ENCODE measurements at places on chromosomes 1 and 21. TPM values are rescaled to one million over a fixed set of nuclear protein-coding genes. Genes with fewer than 3 reads are reported as not detected.

Gene SPRR2G
- not detected for polyA plus RNA-seq

Gene CFHR2
- not detected for polyA plus RNA-seq

- H3K4me1 ChIP-seq: peaks cover under 1% of the 10 kb centered on the region
- peak overlapping the region; percentile 23 for H3K27ac ChIP-seq
- DNase-seq: no peak
- H3K4me3 ChIP-seq: no peak overlapping the region
- no peaks in the 10 kb centered on the region for H3K27me3 ChIP-seq
- H3K36me3 ChIP-seq: no peaks in the 10 kb centered on the region
Observed at GRCh38 chr1:145985502-145986439, 10.6 kb downstream of the TXNIP start.

Gene MROH7
- 25.1 TPM for polyA plus RNA-seq

Gene KIF14
- 2.9 TPM for polyA plus RNA-seq

DNA sequence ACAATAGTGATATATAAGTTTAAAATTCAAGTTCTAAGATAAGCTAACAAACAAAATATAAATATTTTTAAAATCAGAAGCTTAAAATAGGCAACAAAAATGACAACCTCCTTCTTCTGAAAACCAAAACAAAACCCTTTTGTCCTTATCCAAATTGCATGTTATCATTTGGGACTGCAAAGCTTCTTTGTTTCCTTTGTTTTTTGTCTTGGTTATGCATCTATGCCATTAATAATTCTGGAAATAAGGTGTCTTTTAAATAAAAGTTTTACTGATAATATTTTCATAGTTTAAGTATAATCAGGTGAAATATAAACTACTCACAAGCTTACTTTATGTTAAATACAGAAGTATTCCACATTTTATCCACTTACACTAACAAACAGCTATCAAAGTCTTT, 20.5 kb downstream of the ADSS2 start:
- no peaks in the 10 kb centered on the region for H3K4me1 ChIP-seq
- H3K36me3 ChIP-seq: peaks cover 24% of the 10 kb centered on the region
- H3K27ac ChIP-seq: no peak overlapping the region
- no peak overlapping the region for H3K4me3 ChIP-seq
- no peaks in the 10 kb centered on the region for H3K27me3 ChIP-seq

DNA sequence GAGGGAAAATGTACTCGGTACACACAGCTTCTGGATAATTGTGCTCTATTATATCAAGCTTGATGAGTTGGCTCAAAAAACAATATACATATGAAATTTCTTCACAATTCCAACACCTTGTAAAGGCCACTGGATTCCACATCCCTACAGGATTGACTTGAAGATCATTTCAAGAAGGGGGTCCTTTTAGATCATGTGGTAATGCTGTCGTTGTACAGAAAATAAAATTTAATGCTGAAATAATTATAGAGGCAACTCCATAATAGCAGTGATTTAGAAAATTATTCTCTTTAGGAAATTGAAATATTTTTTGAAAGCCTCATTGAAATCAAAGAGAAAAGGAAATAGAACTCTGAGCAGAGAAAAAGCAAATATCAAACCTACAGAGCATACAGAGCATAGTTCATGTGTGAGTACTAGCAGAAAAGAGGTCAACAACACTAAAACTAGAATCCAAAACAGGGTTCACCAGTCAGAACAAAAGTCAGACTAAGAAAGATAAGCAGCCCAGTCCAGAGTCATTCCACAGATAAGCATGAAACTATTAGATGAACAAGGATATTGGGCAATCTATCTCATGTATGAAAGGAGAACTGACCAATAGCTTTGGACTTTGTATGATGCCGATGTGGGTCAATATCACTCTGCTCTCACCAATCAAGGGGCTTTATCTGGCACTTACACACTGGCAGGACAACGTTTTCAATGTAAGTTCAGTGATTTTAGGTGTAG, 79.5 kb upstream of the PALMD start:
- H3K36me3 ChIP-seq: no peaks in the 10 kb centered on the region
- H3K4me1 ChIP-seq: no peaks in the 10 kb centered on the region
- no peaks in the 10 kb centered on the region for H3K27me3 ChIP-seq
- no peak overlapping the region for H3K4me3 ChIP-seq
- no peak for DNase-seq

Gene CELA3B
- polyA plus RNA-seq: 0.21 TPM

GRCh38 chr1:86573763-86574484, 27.0 kb downstream of the CLCA4 start:
- H3K36me3 ChIP-seq: no peaks in the 10 kb centered on the region
- no peaks in the 10 kb centered on the region for H3K4me1 ChIP-seq
- H3K4me3 ChIP-seq: no peak overlapping the region
- no peak overlapping the region for H3K27ac ChIP-seq
- no peak for DNase-seq

Gene CRYZL1
- 38.2 TPM for polyA plus RNA-seq

GRCh38 chr1:238340989-238341388, 450.3 kb upstream of the ZP4 start:
- no peaks in the 10 kb centered on the region for H3K4me1 ChIP-seq
- H3K36me3 ChIP-seq: no peaks in the 10 kb centered on the region
- DNase-seq: no peak
- H3K4me3 ChIP-seq: no peak overlapping the region
- no peaks in the 10 kb centered on the region for H3K27me3 ChIP-seq

GRCh38 chr1:16888860-16889816, 6.6 kb upstream of the RNU1-2 start:
- peaks cover 7% of the 10 kb centered on the region for H3K4me1 ChIP-seq
- peak overlapping the region; percentile 66 for H3K4me3 ChIP-seq

DNA sequence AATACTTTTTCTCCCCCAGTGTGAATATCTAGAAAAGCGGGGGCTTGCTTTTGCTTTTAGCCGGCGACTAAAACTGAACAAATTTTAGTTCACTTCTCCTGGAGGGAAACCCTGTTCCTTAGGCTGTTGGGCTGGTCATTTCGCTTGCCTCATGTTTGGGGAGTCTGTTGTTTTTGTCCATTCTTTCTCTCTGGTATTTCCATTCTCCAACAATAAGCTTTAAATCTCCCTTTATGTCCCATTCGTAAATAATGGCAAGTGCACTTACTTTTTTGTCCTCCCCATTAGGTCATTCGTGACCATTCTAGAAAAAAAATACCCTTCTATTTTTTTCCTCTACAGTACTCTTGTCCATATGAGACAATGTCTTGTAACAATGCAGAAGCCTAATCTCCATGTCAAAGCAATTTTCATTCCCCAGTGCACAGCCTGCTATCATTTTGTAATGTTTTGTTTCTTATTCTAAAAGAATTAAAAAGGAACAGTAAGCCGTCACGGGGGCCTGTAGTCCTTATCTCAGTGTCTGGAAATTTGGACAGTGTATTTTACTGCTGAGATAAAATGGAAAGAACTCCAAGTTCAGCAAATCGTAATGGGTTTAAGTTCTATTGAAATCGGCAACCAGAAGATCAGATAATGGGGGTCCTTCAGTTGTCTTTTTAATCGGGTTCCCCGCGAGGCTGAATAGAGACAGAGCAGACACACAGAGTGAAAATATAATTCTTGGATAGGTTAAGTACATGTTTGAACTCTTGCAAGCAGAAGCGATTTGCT, 21.8 kb downstream of the PROX1 start:
- H3K27ac ChIP-seq: no peak overlapping the region
- DNase-seq: no peak
- H3K4me3 ChIP-seq: no peak overlapping the region

DNA sequence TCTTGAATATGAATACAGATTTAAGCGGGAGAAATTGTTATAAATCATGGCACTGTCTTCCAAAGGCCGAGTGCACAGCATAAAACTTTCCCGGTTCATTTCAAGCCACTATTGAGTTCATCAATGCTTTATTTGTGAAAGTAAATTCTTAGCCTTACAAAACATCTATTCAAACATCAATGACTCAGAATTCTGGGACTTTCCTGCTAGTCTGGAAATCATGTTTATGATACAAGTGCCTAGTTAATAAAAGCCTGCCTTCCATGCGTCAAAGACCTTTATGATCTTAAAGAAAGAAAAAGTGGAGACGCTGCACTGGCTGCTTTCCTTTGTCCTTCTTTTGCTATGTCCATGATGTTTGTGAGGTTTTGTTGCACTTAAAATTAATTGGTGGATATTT, 137.7 kb downstream of the SETD4 start:
- H3K27ac ChIP-seq: no peak overlapping the region
- H3K36me3 ChIP-seq: no peaks in the 10 kb centered on the region
- DNase-seq: peak; percentile 20
- H3K4me3 ChIP-seq: no peak overlapping the region

GRCh38 chr1:114341856-114342255, 169.1 kb downstream of the TRIM33 start:
- no peaks in the 10 kb centered on the region for H3K27me3 ChIP-seq
- H3K27ac ChIP-seq: no peak overlapping the region
- DNase-seq: no peak
- H3K36me3 ChIP-seq: no peaks in the 10 kb centered on the region
- H3K4me3 ChIP-seq: no peak overlapping the region

GRCh38 chr21:25936776-25937175, 202.0 kb downstream of the GABPA start:
- no peak for DNase-seq
- no peak overlapping the region for H3K4me3 ChIP-seq
- no peak overlapping the region for H3K27ac ChIP-seq
- H3K36me3 ChIP-seq: no peaks in the 10 kb centered on the region
- no peaks in the 10 kb centered on the region for H3K4me1 ChIP-seq

DNA sequence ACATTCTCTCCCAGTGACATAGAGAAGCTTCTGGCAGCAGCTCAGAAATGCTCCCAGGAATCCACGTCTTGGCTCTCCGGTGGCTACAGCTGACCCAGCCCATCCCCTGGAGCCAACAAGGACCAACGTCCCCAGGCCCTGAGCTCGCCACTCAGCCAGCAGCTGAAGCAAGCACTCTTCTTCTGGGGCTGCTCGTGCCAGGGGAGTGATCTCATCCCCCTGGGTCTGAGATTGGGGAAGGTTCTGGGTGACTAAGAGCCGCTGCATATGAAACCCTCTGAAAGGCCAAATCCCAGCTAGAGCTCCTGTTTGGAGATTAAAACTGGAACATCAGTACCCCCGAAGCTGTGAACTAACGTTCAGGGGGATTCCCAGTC, 487.9 kb downstream of the NPHP4 start:
- H3K4me1 ChIP-seq: no peaks in the 10 kb centered on the region
- H3K4me3 ChIP-seq: no peak overlapping the region

Gene TEX38
- polyA plus RNA-seq: 0.09 TPM

- H3K4me3 ChIP-seq: no peak overlapping the region
- peaks cover 31% of the 10 kb centered on the region for H3K36me3 ChIP-seq
- peaks cover 9% of the 10 kb centered on the region for H3K4me1 ChIP-seq
- no peak overlapping the region for H3K27ac ChIP-seq
Observed at GRCh38 chr1:183630748-183631147, 4.8 kb downstream of the ARPC5 start.

DNA sequence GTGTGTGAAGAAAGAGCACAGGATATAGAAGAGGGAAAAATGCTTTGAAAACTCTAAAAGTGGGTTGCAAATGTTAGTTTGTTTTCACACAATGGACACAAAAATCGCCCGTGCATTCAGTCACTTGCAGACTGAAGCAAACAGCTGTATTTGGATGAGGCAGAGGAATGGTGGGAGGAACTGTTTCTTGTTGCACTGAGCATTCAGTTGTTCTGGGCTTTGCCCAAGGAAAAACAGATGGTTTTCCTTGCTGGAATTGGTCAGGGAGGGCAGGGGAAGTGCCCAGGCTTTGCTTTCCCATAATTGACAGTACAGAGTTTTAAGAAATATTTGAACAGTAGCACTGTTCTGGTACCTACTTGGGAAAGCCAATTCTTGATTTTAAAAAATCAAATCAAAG, 19.5 kb upstream of the WARS2 start:
- no peak for DNase-seq
- H3K27me3 ChIP-seq: no peaks in the 10 kb centered on the region
- peaks cover 38% of the 10 kb centered on the region for H3K36me3 ChIP-seq
- H3K27ac ChIP-seq: no peak overlapping the region

Gene NUDT4B
- 3.8 TPM for polyA plus RNA-seq

DNA sequence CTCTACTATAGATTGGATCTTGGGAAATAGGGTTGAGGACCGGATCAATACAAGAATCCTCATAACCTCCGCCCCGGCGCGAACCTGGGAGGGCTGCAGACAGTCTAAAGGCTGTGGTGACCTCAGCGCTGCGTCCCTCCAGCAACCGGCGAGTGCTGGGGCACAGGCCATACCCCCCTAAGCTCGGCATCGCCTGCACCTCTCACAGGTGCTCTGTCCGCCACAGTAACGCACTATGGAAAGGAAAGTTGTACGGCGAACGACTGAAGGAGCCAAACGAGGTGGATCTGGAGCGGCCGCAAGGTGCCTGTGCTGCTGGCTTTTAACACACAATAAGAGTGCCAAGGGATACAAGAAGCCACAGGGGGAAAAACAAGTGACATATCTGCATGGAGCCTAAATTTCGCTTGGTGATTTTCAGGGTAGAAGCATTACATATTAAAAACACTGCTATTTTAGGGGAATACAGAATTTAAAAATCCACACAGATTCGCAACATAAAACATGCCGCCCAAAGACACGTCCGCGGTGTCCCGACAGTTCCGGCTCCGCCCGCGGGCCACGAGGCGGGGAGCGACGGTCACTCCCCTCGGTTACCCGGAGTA, 1.4 kb upstream of the RBM15 start:
- peak overlapping the region; percentile 94 for H3K27ac ChIP-seq
- H3K36me3 ChIP-seq: peaks cover 15% of the 10 kb centered on the region
- peaks cover 34% of the 10 kb centered on the region for H3K4me1 ChIP-seq
- no peak for DNase-seq

- no peak for DNase-seq
- no peak overlapping the region for H3K4me3 ChIP-seq
- H3K4me1 ChIP-seq: no peaks in the 10 kb centered on the region
- H3K36me3 ChIP-seq: no peaks in the 10 kb centered on the region
Observed at GRCh38 chr1:185419718-185420117, 102.7 kb upstream of the IVNS1ABP start.

GRCh38 chr1:27672750-27673112, 739 bp upstream of the IFI6 start:
- peaks cover 2% of the 10 kb centered on the region for H3K27me3 ChIP-seq
- DNase-seq: no peak
- peak overlapping the region; percentile 66 for H3K27ac ChIP-seq
- H3K4me1 ChIP-seq: peaks cover 16% of the 10 kb centered on the region
- no peaks in the 10 kb centered on the region for H3K36me3 ChIP-seq

- peaks cover 14% of the 10 kb centered on the region for H3K4me1 ChIP-seq
- H3K27ac ChIP-seq: no peak overlapping the region
- H3K4me3 ChIP-seq: no peak overlapping the region
- H3K36me3 ChIP-seq: no peaks in the 10 kb centered on the region
Observed at GRCh38 chr1:57329937-57330336, 93.9 kb downstream of the DAB1 start.

DNA sequence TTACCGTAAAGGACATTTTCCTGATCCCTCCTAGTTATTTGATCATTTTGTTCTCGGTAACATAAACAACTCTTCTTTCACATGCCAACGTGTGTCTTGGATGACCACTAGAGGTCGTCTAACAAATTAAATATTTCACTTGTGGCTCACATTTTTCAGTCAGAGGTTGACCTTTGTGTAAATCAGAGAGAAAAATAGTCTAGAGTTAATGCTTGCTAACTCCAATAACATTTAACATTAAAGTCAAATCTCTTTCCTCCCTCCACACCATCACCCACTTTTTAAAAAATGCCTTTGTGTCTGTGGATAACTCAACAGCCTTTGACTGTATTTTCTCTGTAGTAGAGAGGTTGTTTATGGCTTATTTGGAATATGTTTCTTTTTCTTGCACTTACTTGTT, 220.5 kb upstream of the B3GALT2 start:
- H3K27ac ChIP-seq: no peak overlapping the region
- DNase-seq: peak; percentile 29
- H3K27me3 ChIP-seq: no peaks in the 10 kb centered on the region
- H3K4me1 ChIP-seq: peaks cover 4% of the 10 kb centered on the region
- H3K4me3 ChIP-seq: no peak overlapping the region

Data from large intestine (tissue), 12 donors.